Fibroblast of lung (primary cell): ENCODE measurements at places on chromosomes 2 and 18. TPM values are rescaled to one million over a fixed set of nuclear protein-coding genes. Genes with fewer than 3 reads are reported as not detected.

GRCh38 chr2:28652217-28652616 is 99.4 kb upstream of the PPP1CB start:
- no peak overlapping the region for H3K4me3 ChIP-seq
- no peaks in the 10 kb centered on the region for H3K27me3 ChIP-seq
- H3K36me3 ChIP-seq, result no peaks in the 10 kb centered on the region

- H3K4me3 ChIP-seq, result no peak overlapping the region
- no peaks in the 10 kb centered on the region for H3K27me3 ChIP-seq
- H3K27ac ChIP-seq, result no peak overlapping the region
These were observed 22.2 kb downstream of the FAM110C start for GRCh38 chr2:24107-24506.

DNA sequence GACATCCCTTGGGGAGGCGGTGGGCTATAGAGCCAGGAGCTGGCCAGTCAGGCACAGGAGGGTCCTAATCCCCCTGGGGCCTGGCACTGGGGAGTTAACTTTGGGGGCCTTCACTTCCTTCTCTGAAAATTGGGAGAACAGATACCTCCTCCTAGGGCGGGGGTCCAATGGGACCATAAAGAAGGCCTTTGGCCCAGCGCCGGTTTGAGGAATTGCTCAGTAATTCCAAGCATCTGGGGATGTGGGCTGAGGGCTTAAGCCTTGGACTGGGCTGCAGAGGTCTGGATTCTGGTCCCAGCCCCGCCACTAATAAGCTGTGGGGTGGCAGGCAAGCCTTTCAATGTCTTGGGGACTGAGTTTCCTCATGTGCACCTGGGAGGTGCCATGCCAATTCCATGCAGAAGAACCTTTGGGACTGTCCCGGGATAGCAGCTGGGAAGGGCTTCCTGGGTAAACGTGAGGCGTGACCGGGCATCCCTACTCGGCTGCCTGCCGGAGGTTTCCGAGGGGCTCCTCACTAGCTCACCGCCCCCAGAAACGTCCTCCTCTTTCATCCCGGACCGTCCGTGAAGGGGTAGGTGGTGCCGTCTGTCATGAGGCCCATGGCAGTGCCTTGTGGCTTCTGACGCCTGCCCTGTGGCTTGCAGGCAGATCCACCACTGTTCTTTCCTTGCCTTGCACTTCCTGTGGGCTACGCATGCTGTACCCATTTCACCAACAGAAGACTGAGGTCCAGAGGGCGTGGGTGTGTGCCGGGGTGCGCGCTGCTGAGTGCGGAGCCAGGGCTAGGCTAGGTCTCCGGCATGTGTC is 67.4 kb upstream of the HPCAL1 start:
- no peak overlapping the region for H3K27ac ChIP-seq
- H3K4me3 ChIP-seq, result no peak overlapping the region
- DNase-seq, result peak; percentile 44
- no peaks in the 10 kb centered on the region for H3K36me3 ChIP-seq
- no peaks in the 10 kb centered on the region for H3K27me3 ChIP-seq

GRCh38 chr18:22332590-22332989 is 85.1 kb downstream of the CTAGE1 start:
- DNase-seq, result no peak
- H3K27ac ChIP-seq, result no peak overlapping the region
- H3K4me3 ChIP-seq, result no peak overlapping the region
- H3K4me1 ChIP-seq, result no peaks in the 10 kb centered on the region

DNA sequence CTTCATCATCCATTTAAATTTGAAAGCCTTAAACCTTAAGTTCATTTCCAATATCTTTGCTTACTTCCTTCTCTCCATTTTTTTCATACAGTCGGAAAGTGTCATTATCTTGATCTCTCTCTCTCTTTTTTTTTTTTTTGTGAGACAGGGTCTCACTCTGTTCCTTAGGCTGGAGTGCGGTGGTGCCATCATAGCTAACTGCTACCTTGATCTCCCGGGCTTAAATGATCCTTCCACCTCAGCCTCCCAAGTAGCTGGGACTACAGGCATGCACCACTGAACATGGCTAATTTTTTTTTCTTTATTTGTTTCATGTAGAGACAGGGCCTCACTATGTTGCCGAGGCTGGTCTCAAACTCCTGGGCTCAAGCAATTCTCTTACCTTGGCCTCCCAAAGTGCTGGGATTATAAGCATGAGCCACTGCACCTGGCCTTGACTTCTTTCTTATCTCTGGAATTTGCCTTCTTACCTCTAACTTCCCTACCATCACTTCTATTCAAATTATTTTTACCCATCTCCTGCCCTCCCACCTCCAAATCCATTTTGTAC is 222.2 kb downstream of the MYCN start:
- DNase-seq, result no peak
- H3K27me3 ChIP-seq, result no peaks in the 10 kb centered on the region
- no peak overlapping the region for H3K27ac ChIP-seq
- no peaks in the 10 kb centered on the region for H3K4me1 ChIP-seq

DNA sequence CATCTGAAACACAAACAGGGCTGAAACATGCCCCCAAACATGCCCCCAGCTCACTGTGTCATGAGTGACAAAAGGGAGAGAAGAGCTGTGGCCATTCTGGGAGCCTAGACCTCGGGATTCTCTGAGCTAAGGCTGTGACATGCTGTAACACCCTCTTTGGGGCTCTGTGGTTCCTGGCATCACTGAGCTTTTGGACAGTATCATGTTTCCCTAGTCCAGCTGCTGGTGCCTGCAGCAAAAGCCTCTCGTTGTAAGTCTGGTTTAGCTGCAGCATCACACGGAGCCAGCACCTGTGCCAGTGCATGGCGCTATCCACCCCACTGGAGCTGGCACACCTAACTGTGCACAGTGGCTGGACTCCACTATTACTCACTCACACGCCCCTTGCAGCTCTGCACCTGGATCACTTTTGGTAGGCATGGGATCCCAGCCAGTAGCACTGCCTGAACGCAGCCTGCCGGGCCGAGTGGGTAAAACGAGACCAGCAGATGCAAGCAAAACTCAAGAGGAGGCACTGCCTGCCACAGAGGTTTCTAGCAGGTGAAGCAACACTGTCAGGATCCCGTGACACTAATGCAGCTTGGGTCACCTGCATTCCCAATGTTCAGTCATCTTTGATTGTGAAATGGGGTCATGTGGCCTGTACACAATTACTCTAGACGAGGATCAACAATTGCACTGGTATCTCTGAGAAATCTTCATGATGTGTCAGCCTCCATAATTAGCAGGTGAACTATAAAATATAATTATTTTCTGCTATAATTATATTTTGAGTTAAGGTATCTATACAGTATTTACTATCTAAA is 547.2 kb downstream of the ZNF804A start:
- H3K27me3 ChIP-seq, result no peaks in the 10 kb centered on the region
- no peaks in the 10 kb centered on the region for H3K4me1 ChIP-seq
- H3K36me3 ChIP-seq, result no peaks in the 10 kb centered on the region
- no peak for DNase-seq
- H3K27ac ChIP-seq, result no peak overlapping the region

- H3K4me1 ChIP-seq, result peaks cover 19% of the 10 kb centered on the region
These were observed 598 bp upstream of the WBP1 start for GRCh38 chr2:74457549-74458131.

- no peaks in the 10 kb centered on the region for H3K36me3 ChIP-seq
- no peaks in the 10 kb centered on the region for H3K4me1 ChIP-seq
- no peak overlapping the region for H3K4me3 ChIP-seq
- no peak for DNase-seq
These were observed 81.5 kb upstream of the FZD7 start for GRCh38 chr2:201952187-201952586.

GRCh38 chr2:57733956-57734355 is 312.6 kb upstream of the VRK2 start:
- DNase-seq, result no peak
- H3K36me3 ChIP-seq, result no peaks in the 10 kb centered on the region
- no peaks in the 10 kb centered on the region for H3K27me3 ChIP-seq
- no peaks in the 10 kb centered on the region for H3K4me1 ChIP-seq

- no peak for DNase-seq
- no peak overlapping the region for H3K27ac ChIP-seq
- H3K4me3 ChIP-seq, result no peak overlapping the region
- H3K36me3 ChIP-seq, result no peaks in the 10 kb centered on the region
These were observed 8.1 kb upstream of the SOS1 start for GRCh38 chr2:39128919-39129391.

DNA sequence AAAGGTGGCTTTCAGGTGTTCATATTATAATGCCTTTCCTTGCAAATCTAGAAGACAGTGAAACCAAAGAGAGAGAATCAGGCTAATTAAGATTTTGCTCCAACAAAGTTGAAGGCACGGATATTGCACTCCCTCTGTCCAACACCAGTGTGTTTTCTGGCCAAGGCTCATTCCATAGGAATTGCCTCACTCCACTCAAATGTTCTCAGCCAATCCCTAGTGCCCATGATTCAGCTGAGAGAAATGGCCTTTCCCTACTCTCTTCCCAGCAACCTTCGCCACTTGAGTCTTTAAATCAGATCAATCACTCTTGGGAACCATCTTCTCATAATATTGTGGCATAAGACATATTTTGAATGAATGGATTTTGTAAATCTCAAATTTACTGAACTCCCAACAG is 768.2 kb upstream of the ACVR2A start:
- H3K27ac ChIP-seq, result no peak overlapping the region
- no peaks in the 10 kb centered on the region for H3K27me3 ChIP-seq
- peak; percentile 86 for DNase-seq
- H3K36me3 ChIP-seq, result no peaks in the 10 kb centered on the region
- no peak overlapping the region for H3K4me3 ChIP-seq

- H3K4me3 ChIP-seq, result no peak overlapping the region
- no peaks in the 10 kb centered on the region for H3K36me3 ChIP-seq
- H3K4me1 ChIP-seq, result peaks cover 16% of the 10 kb centered on the region
- peak; percentile 71 for DNase-seq
These were observed 161.6 kb upstream of the TRIB2 start for GRCh38 chr2:12555012-12555645.

DNA sequence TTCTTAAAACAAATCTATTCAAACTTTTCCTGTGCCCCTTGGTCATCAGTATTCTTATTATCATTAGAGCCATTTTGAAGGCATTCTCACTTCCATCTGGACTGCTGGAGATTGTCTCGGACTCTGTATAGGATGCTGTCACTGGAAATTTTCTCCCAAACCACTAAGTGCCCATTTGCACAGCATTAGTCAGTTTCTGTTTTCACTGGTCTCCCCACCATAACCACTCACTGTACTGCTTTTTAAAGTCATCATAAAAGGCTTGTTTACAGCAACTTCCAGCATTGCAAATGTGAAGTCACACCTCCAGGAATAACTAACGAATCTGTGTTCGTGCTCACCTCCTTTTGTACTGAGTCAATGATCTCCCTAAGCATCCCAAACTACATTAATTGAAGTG is 150.9 kb upstream of the SERTAD2 start:
- peaks cover 11% of the 10 kb centered on the region for H3K4me1 ChIP-seq
- H3K36me3 ChIP-seq, result no peaks in the 10 kb centered on the region
- H3K4me3 ChIP-seq, result no peak overlapping the region
- H3K27ac ChIP-seq, result no peak overlapping the region

- no peak for DNase-seq
- peaks cover 13% of the 10 kb centered on the region for H3K36me3 ChIP-seq
- H3K4me1 ChIP-seq, result peaks cover 13% of the 10 kb centered on the region
- H3K27ac ChIP-seq, result no peak overlapping the region
- no peak overlapping the region for H3K4me3 ChIP-seq
- no peaks in the 10 kb centered on the region for H3K27me3 ChIP-seq
These were observed 134.0 kb downstream of the CTIF start for GRCh38 chr18:48672671-48673340.

Gene MDH1B
- 0.99 and 1.8 TPM in 2 replicates for total RNA-seq

Gene ALPI
- total RNA-seq, result not detected in 2 replicates

Gene FAM98A
- total RNA-seq, result 16.2 and 19.0 TPM in 2 replicates

Gene KLF7
- total RNA-seq, result 11.3 and 12.9 TPM in 2 replicates

Gene LYG2
- not detected in 2 replicates for total RNA-seq

Gene TGOLN2
- 80.4 and 112 TPM in 2 replicates for total RNA-seq

Gene HRH4
- under 0.01 TPM in 2 replicates for total RNA-seq

Gene MAP3K19
- not detected in 2 replicates for total RNA-seq

Gene PPIG
- 28.8 and 31.7 TPM in 2 replicates for total RNA-seq
